ENCODE measurements at places on chromosomes 16 and 17.

- DNase-seq, result no peak
Measured at GRCh38 chr17:149231-149630, 11.9 kb downstream of the SCGB1C2 start.

DNA sequence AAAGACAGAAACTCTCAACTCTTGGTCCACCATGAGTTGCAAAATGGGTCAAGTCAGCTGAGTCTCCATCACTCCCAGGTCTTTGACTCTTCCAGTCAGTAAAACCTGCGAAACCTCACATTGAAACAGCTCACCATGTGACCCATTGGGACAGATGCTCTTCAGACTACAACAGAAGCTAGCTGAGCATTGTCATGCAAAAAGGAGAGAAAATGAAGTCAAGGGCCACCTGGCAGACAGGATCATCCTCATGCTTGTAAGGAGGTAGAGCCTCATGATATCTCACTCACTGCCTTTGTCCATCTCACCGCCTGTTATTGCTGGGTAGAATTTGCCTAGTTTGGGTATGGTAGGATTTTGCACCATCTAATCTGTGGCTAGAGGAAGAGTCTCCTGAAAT lies 50.2 kb downstream of the MAF start:
- no peak for DNase-seq

DNA sequence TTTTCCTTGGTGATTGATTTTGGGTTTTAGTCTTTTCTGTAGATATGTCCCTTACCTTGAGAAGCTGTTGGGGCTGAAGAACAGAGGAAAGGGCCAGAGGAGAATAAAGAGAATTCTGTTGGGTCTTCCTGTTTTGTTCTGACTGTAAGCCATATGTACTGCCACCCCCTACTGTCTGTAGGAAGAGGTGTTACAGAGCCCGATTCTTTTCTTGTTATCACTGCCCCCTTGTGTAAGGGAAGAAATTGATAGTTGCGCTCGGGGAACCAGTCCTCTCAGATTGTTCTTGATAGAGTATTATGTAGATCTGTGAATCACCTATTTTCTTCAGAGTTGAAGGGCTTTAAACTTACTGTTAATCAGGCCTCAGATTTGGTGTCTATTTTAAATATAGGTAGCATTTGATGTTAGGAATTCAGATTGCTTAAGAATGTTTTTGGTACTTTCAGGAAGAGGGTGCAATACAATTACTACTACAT lies 2.4 kb downstream of the TANC2 start:
- DNase-seq, result no peak

GRCh38 chr17:67434061-67434525 lies 57.0 kb downstream of the PITPNC1 start:
- DNase-seq, result no peak

- no peak for DNase-seq
Measured at GRCh38 chr17:48148029-48148770, 40.6 kb downstream of the SNX11 start.

- no peak for DNase-seq
Measured at GRCh38 chr16:85422632-85423550, 190.2 kb upstream of the GSE1 start.

- no peak for DNase-seq
Measured at GRCh38 chr17:7591596-7591995, 1.7 kb upstream of the SOX15 start.

- no peak for DNase-seq
Measured at GRCh38 chr17:21772321-21772720, 80.0 kb downstream of the KCNJ18 start.

DNA sequence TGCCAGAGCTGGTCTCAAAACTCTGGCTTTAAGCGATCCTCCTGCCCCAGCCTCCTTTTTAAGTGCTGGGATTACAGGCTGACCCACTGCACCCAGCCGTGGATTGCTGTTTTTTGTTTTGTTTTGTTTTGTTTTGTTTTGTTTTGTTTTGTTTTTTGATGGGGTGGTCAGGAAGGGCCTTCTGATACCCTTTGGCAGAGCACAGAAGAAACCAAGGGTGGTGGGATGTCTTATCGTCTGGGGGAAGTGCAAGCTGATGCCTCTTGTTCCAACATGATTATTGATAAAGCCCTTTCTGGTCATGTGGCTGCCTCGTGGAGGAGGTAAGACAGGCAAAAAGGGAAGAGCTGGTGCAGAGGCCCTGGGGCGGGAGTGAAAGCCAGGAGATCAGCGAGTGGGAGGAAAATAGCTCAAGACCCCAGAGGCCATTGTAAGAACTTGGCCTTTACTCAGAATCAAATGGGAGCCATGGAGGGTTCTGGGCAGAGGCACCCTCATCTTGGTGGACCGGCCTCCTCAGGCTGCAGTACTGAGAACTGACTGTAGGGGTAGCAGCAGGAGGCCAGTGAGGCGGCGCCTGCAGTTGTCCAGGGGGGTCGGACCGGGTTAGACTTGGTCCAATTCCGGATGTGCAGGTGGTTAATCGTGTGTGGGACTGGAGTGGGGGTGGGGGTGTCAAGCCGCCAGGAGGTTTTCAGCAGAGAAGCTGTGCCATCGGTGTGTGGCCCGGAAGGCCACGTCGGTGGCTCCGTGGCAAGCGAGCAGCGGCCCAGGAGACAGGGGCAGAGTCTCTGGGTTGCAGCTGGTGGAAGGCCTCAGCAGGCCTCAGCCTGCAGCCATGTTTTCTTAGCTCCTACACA lies 84.4 kb upstream of the GSE1 start:
- DNase-seq, result no peak

GRCh38 chr16:87742781-87743490 lies 22.9 kb downstream of the KLHDC4 start:
- no peak for DNase-seq

- DNase-seq, result no peak
Measured at GRCh38 chr17:80024206-80024972, 11.3 kb downstream of the TBC1D16 start.

DNA sequence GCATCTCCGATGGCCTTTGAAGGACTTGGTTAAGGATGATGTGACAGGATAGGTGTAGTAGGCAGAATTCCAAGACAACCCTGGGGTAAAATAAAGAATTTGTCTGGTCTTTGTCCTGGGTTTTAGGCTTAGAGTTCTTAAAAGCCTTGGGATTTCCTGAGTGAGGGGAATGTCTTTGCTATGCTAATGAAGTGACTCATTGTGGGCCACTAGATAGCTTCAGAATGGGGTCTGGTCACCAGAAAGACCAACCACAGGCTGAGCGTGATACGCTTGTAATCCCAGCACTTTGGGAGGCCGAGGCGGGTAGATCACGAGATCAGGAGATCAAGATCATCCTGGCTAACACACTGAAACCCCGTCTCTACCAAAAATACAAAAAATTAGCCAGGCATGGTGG lies 182.8 kb upstream of the TOX3 start:
- no peak for DNase-seq

DNA sequence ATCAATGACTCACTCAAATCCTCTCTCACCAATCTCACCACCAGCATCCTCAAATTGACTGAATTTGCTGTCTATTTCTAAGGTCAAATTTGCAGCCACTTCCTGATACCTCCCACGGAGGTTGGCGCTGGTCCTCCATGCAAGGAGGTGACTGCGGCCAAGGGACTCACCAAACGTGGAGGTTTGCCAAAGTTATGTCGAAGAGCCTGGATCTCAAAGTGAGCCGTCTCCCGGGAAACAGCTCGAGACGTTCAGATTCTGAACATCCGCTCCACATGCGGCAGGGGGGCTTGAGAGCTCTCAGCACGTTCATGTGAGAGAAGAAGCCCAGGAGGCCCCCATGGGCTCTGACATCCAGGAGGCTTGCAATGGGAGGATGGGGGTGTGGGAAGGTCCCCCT lies 22.6 kb downstream of the LGALS3BP start:
- no peak for DNase-seq

GRCh38 chr16:67917852-67918236 lies 13.8 kb downstream of the CTRL start:
- DNase-seq, result no peak

DNA sequence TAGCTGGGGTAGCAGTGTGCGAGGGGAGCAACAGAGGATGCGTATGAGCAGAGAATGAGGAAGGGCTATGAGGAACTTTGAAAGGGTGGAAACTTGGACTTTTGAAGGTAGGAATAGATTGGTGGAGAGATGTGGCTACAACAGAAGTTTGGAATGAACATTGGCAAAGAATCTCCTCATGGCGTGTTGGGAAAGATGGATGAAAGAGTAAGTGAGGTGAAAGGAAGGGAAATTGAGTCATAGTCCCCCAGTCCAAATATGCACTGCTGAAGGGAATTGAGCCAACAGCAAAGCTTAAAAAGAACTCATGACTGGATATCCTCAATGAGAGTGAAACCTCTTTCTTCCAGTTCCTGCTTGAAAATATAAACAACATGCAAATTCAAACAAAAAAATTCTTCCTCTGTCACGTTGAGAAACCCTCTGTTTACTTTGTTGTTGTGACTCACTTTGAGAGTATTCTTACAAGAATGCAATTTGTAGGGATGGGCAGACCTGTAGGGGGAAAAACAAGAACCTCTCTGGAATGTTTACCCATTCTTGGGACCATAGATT lies 313.2 kb upstream of the KCNJ16 start:
- no peak for DNase-seq

DNA sequence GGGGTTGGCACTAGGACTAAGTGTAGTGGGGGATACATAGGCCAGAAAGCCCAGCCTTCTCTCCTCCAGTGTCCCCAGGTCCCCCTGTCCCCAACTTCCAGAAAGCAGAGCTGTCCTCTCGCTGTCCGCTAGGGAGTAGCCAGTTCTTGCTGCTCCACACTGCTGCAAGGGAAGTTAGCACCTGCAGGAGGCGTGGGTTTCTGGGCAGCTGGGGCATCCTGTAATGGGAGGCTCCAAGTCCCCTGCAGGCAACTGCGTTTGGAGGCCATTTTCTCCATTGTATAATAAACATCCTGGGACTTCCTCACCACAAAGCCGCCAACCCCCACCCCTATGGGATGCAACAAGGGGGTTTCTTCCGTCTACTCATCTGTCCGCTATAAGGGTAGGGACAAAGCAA lies 1.7 kb downstream of the RPRML start:
- DNase-seq, result no peak

DNA sequence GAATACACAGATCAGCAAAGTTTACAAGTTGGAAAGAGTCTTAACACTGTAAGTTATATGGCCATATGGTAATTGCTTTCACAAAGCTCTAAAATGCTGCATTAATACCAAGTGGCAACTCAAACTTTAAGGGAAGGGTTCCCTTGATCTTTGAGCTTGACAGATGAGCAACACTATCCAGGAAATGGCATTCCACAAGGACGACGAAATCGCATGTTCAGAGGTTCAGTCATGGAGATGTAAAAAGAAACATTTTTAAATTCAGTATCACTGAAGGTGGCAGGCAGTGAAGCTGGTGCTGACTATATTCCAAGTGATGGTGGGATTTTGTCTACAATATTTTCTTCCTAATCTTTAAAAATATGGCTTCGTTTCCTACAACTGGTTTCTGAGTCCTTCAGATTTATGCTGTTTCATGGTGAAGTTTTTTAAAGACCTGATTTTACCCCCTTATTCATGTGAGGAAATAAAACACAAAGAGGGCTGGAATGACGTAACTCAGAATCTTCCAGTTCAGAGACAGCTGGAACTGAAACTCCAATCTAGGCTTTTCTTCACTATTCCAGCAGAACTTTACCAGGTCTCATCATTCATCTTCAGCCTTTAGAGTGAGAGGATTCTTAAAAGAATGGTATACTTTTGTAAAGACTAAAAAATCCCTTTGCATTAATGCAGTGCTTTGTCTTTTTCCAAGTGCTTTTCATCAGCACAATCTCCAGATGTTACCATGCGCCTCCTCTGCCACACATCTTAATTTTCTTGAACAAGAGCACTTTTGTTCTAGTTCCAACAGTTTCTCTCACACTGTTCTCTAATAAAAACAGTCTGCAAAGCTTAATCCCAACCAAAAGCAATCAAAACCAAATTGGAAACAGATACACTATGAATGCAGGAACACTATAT lies 20.2 kb downstream of the CHCT1 start:
- DNase-seq, result no peak

DNA sequence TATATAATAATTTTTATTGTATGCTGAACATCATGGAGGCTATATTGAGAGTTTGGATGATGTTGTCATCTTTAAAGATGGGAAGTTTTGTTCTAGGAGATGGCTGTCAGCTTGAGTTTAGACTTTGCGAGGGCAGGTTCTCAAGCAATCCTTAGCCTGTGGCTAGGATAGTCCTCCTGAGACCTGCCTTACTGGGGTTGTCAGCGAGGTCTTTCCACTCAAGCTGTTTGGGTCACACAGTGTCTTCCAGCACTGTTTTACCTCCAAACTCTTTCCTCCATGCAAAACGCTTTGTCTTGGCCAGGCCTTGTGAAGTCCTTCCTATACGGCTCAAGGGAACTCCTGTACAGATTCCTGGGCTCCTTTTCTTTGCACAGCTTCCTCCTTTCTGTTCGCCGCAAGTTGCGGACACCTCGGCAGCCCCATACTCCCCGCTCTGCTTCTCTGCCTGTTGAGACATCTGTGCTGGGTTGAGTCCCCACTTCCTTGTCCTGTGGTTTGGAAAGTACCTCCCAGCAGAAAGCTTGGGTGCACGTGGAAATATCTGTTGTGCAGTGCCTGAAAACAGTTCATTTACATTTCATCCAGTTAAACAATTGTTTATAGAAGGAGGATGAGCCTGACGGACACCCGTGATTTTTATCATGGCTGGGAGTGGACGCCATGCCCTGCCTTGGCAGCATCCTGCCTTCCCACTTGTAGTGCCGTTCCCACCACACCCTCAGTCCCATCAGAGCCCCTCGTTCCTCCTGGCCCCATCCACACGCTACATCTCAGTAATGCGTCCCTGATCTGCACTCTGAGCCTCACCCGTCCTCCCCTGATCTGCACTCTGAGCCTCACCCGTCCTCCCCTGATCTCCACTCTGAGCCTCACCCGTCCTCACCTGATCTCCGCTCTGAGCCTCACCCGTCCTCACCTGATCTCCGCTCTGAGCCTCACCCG lies 55.0 kb upstream of the CBFA2T3 start:
- DNase-seq, result no peak

DNA sequence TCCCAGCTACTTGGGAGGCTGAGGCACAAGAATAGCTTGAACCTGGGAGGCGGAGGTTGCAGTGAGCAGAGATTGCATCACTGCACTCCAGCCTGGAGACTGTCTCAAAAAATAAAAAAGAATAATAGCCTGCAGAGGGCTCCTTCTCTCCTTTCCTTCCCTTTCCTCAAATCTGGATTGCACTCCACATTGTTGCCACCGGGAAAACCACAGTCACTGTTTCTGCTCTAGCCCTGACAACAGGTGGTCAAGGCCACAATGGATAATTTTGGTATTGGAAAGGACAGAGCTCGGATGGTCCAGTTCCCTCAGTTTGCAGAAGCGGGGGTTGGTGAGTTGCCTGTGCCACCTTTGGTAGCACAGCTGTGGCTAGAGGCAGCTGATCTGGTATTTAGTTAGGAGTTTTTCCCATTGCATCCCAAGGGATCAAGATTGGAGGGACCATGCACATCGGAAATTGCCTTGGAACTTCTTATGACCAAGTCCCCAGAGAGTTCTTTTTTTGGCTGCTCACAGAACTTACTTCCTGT lies 44.7 kb upstream of the PRSS54 start:
- no peak for DNase-seq

GRCh38 chr16:12300490-12300889 lies 324.0 kb downstream of the SNX29 start:
- no peak for DNase-seq

DNA sequence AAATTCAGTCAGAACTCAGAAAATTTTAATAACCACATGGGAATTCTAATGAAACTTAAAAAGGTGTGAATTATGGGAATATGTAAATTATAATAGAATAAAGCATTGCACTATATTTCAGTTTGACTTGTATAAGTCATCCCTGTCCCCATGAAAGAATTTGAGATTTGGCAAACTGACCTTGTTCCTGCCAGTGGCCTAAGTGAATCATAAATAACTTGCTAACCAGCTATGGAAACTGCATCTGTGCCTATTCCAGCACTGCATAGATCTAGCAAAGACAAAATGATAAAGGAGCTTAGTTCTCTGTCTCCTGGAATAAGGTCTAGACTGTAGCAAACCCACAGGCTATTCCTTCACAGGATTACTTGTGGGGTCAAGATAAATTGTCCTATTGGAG lies 106.8 kb upstream of the NOG start:
- DNase-seq, result no peak
